ENCODE measurements at places on chromosomes 2 and 18. TPM values are rescaled to one million over a fixed set of nuclear protein-coding genes. Genes with fewer than 3 reads are reported as not detected.

Gene VIL1
- not detected for total RNA-seq

Gene TPGS2
- total RNA-seq, result 98.8 TPM

Gene SERPINB3
- total RNA-seq, result not detected

Gene NT5DC4
- not detected for total RNA-seq

Gene TXNL4A
- total RNA-seq, result 21.1 TPM

Gene SERPINB10
- total RNA-seq, result not detected

Gene AMER3
- not detected for total RNA-seq

Gene RTP5
- not detected for total RNA-seq

Gene TMEFF2
- 0.33 TPM for total RNA-seq

Gene TBR1
- total RNA-seq, result not detected

Gene EPB41L3
- 37.0 TPM for total RNA-seq

Gene SGPP2
- total RNA-seq, result not detected

Gene STPG4
- 0.33 TPM for total RNA-seq

Gene SALL3
- total RNA-seq, result not detected

Gene NCKAP5
- total RNA-seq, result 2.6 TPM

Gene KCNF1
- 2.6 TPM for total RNA-seq

Gene DNAJC5G
- total RNA-seq, result not detected

Gene GAL3ST2
- total RNA-seq, result not detected

Gene COL4A4
- 0.51 TPM for total RNA-seq

Gene TMEM169
- total RNA-seq, result 0.26 TPM

Gene CYP27A1
- 40.6 TPM for total RNA-seq

Gene MERTK
- total RNA-seq, result 6.6 TPM

Gene SCLY
- 13.6 TPM for total RNA-seq

Gene LDLRAD4
- not detected for total RNA-seq

Gene RAMP1
- 16.4 TPM for total RNA-seq

Gene SNORC
- total RNA-seq, result 0.83 TPM

Gene HOXD13
- not detected for total RNA-seq

Gene PTPRM
- total RNA-seq, result 42.9 TPM

Measured in fibroblast of lung (primary cell).